ENCODE measurements at places on chromosomes 1 and 21. TPM values are rescaled to one million over a fixed set of nuclear protein-coding genes. Genes with fewer than 3 reads are reported as not detected.

PRDM2 gene
- 14.3 TPM for total RNA-seq

C1QB gene
- not detected for total RNA-seq

CNKSR1 gene
- total RNA-seq = 0.30 TPM

CRYBG2 gene
- total RNA-seq = not detected

NEGR1 gene
- 22.6 TPM for total RNA-seq

OR2T29 gene
- not detected for total RNA-seq
